ENCODE measurements at places on chromosomes 6 and 20. TPM values are rescaled to one million over a fixed set of nuclear protein-coding genes. Genes with fewer than 3 reads are reported as not detected.

TUBB2B gene
- total RNA-seq, result 3.0 TPM

GRCh38 chr20:41361757-41362747 lies 4.6 kb downstream of the EMILIN3 start:
- peaks cover 4% of the 10 kb centered on the region for H3K36me3 ChIP-seq
- H3K27ac ChIP-seq, result no peak overlapping the region
- DNase-seq, result no peak
- H3K27me3 ChIP-seq, result peaks cover 41% of the 10 kb centered on the region
- H3K4me3 ChIP-seq, result no peak overlapping the region

DNA sequence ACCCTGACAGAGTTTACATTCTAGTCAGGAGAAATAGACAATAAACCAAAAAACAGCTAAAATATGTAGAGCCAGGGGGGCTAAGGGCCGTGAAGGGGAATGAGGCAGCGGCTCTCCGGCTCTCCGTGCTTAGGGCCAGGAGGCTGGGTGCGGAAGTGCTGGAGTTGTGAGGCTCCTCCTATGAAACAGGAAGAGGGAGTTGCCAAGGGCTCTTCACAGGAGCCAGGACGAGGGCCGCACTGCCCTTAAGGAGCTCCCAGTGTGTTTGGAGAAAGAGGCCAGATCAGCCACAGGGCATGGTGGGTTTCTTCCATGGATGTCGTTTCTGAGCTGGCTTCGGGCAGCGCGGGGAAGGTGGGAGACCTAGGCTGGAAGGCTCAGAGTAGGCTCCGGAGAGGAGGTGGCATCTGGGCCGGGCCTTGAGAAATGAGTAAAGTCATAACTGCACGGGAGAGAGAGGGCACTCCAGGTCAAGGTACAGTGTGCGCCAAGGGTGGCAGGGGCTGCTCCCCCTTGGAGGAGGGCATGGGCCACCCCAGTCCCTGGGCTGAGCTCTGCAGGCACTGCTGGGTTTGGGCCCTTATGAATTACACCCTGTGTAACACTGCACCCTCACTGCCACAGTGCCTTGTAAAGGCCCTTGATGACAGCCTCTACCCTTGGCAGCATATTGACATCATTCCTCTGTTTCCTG lies 20.8 kb upstream of the MLN start:
- H3K27ac ChIP-seq, result no peak overlapping the region
- H3K36me3 ChIP-seq, result no peaks in the 10 kb centered on the region
- peaks cover 100% of the 10 kb centered on the region for H3K27me3 ChIP-seq
- no peak overlapping the region for H3K4me3 ChIP-seq
- DNase-seq, result no peak

GRCh38 chr6:166389119-166389518 lies 6.4 kb upstream of the MPC1 start:
- H3K4me3 ChIP-seq, result no peak overlapping the region
- H3K36me3 ChIP-seq, result peaks cover 5% of the 10 kb centered on the region
- peaks cover 11% of the 10 kb centered on the region for H3K27me3 ChIP-seq
- H3K27ac ChIP-seq, result no peak overlapping the region

DNA sequence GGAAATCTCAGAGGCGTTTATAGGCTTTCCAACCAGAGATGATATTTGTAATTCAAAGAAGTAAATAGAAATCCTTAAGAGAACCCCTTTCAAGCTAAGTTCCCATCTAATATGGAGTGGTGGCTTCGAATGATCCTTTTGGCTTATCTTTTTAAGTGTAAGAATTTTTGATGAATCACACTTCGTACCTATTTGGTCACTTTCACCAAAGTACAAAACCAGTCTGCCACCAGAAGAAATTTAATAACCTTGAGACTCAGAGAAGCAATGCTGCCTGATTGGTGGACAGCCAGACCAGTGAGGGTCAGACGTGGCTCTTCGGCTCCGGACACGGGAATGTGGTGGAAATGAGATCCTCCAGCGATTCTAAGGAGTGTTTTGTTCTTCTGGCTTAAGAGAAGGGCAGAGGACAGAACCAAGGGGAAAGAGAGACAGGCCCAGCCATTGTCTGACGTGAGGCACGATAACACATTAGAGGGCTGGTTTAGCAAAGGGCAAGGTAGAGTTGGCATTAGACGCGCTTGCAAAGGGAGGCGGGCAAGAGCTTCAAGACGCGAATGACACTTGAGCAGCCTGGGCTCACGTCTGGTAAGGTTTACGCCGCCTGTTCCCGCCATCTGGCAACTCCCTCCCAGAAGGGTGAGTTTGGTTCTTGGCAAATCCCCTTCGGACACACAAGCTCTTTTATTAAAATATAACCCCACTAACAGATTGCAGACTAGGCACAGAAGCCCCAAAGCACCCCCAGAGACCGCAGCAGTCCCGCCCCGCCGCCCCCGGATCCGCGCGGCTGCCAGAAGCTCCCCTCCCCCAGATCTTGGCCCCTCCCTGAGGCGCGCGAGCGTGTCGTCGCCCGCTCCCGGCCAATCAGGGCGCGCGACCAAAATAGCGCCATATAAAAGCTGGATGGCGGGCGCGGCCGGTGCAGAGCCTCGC lies 50.0 kb upstream of the EZR start:
- H3K4me1 ChIP-seq, result peaks cover 37% of the 10 kb centered on the region
- H3K4me3 ChIP-seq, result peak overlapping the region; percentile 70
- peak overlapping the region; percentile 99 for H3K27ac ChIP-seq
- H3K36me3 ChIP-seq, result peaks cover 45% of the 10 kb centered on the region
- no peaks in the 10 kb centered on the region for H3K27me3 ChIP-seq
- DNase-seq, result peak; percentile 98

All from Calu3 (cell line).